ENCODE measurements at places on chromosomes 11 and 22.

- DNase-seq: no peak
Observed at GRCh38 chr11:110148775-110149744, 55.9 kb downstream of the ZC3H12C start.

GRCh38 chr11:116580799-116581198 lies 192.0 kb downstream of the BUD13 start:
- no peak for DNase-seq

- no peak for DNase-seq
Observed at GRCh38 chr11:130629039-130629438, 180.6 kb downstream of the ADAMTS15 start.

- DNase-seq: no peak
Observed at GRCh38 chr11:69156673-69157155, 979 bp downstream of the SMIM38 start.

DNA sequence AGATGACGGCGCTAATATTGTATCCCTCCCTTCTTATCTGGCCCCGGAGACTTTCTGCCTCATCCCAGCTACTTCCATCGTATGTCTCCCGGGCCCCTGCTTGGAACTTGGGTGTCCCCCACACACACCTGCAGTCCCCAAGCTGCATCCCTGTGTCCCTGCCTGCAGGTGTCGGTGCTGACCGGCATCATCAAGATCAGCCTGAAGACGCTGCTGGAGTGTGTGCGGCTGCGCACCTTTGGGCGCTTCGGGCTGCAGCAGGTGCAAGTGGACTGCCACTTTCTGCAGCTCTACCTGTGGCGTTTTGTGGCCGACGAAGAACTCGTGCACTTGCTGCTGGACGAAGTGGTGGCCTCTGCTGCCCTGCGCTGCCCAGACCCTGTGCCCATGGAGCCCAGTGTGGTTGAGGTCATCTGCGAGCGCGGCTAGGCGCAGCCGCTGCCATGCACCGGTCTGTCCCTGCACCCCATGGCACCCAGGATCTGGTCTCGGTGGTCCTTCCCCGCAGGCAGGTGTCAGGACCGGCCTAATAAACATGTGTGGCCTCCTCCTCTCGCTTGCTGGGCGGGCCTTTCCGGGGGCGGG lies 421 bp upstream of the TM7SF2 start:
- no peak for DNase-seq

GRCh38 chr11:59698506-59698905 lies 15.1 kb downstream of the OR10V1 start:
- no peak for DNase-seq

GRCh38 chr11:47004595-47005033 lies 68.1 kb downstream of the CSTPP1 start:
- no peak for DNase-seq

- DNase-seq: no peak
Observed at GRCh38 chr11:85137597-85137996, 489.5 kb downstream of the DLG2 start.

- DNase-seq: no peak
Observed at GRCh38 chr11:35507688-35508087, 17.7 kb downstream of the PAMR1 start.

Measured in stimulated activated CD8-positive, alpha-beta memory T cell treated with anti-CD3 and anti-CD28 coated beads, Interleukin-15, amount 100 ng/mL, for 24 hours (primary cell).